Fibroblast of skin of abdomen (primary cell): ENCODE measurements at places on chromosomes 4 and X.

- DNase-seq, result no peak
These were observed 103.5 kb upstream of the SRD5A3 start for GRCh38 chr4:55242506-55242905.

DNA sequence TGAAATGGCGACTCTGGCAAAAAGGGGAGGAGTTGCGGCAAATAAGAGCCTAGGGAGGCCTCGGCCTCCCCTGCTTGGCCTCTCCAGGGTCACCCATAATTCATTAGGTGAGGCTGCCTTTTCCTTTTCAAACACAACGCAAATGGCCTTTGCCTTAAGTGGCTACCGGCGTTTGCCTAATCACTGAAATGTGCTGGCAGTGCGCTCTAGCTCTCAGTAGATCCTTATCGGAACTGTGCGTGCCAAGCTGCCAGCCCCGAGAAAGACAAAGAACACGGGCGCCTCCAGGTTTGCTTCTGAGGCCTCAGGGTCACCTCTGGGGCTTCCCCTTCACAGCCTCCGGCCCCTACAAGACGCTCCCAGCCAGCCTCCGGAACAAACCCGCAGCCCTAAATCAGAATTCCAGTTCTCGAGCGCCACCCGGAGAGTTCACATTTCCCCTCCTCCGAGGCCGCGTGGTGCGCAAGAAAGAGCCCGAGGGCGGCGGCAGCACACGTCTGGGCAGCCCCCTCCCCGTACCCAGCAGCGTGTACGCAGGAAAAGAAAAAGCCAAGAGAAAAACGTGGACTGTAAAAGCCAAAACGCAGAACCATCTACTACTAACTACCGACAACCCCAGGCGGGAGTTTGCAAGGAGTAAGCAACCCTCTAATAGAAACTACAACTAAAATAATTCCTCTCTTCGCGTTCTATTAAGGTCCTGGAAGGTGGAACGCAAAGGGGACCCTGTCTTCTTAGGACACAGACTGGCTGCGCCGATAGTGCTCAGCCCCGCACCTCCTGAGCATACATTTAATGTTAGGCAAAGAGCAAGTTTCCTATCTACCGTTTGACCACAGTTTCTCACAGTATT is 76.5 kb upstream of the BCOR start:
- peak; percentile 26 for DNase-seq

DNA sequence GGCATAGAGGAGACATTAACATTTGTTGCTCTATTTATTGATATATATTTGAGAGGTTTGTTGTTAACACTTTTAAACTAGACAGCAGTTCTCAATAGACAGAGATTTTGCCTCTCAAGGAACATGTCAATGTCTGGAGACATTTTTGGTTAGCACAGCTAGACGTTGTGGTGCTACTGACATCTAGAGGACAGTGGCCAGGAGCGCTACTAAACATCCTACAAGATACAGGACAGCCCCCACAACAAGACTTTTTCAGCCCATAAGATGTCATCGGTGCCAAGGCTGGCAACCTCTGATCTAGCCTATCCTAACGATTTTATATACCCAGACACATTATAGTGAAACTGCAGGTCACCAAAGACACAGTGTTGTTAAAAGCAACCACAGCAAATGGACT is 18.4 kb upstream of the CTSO start:
- DNase-seq, result peak; percentile 36

- no peak for DNase-seq
These were observed 250.6 kb downstream of the SNCA start for GRCh38 chr4:89586318-89586717.

DNA sequence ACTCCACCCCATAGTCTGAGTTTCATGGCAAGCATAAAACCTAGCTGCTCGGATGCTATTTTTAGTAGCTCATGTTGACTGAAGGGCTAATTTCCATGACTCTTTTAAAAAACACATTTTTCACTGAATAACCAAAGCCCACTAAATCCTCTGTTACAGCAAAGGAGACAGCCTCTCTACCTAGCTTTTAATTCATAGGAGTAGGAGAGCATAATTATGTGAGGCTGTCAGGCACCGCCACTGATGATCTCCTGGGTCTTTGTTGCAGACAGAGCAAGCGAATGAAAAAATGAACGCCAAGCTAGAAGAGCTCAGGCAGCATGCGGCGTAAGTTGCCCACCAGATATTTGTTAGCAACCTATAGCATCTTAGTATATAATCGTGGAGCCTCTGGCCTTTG is 53.5 kb downstream of the KIF4A start:
- no peak for DNase-seq

GRCh38 chr4:2322227-2322626 is 60.3 kb upstream of the MXD4 start:
- DNase-seq, result no peak

GRCh38 chr4:2786794-2787229 is 6.1 kb upstream of the SH3BP2 start:
- DNase-seq, result no peak

- peak; percentile 78 for DNase-seq
These were observed 51.3 kb downstream of the ATP11C start for GRCh38 chrX:139881572-139881971.

DNA sequence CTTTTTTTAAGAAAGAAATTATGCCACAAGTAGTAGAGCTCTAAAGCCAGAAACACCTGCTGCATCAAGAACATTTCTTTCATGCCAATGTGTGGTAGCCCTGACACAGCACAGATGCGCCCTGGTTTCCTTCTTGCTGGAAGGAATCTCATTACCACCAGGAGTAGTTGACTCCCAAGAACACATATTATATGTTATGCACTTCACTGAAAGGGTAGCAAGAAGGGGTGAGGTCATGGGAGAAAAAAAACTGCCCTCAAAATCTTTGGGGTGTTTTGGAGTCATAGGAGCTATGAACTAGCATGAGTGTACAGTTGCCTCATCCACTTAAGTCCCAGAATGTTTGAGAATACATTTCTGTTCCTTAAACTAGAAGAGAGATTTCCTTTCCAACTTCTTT is 185.8 kb upstream of the C1QTNF7 start:
- DNase-seq, result no peak

- peak; percentile 88 for DNase-seq
These were observed 159.1 kb upstream of the KIT start for GRCh38 chr4:54498661-54499111.

DNA sequence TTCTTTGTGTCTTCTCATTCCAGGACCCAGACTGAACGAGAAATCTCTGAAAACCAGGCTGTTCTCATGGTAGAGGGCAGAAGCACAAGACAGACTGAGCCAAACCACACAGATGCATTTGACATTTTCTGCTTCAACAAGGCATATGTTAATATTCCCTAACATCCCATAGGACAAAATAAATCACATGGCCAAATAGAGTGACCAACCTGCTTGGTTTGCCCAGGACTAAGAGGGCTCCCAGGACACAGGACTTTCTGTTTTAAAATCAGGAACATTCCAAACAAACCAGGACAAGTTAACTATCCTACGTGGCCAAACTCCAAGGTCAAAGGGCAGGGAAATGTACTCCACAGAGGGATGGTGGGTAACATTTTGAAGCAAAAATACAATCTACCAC is 11.7 kb downstream of the CTPS2 start:
- no peak for DNase-seq

DNA sequence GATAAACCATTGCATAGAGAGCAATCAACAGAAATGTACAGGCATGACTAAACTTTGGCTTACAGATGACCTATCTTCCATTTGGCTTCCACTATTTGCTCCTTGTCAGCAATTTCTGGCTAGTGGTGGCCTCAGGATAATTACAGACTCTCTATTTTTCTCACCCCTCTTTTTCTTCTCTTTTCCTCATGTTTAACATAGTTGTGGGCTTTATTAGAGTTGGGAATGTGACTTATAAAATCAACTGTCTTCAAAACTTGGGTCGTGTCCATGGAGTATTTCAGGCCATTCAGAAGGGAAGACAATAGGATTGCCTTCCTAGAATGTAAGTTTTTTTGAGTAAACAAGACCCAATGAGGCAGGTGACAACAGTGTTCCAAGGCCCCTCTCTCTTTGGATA is 236.2 kb downstream of the FRAS1 start:
- peak; percentile 89 for DNase-seq

GRCh38 chr4:13778367-13778766 is 150.8 kb upstream of the BOD1L1 start:
- DNase-seq, result no peak

GRCh38 chrX:29231800-29232199 is 644.6 kb downstream of the IL1RAPL1 start:
- DNase-seq, result no peak

GRCh38 chr4:7779432-7779768 is 160.3 kb downstream of the AFAP1 start:
- peak; percentile 45 for DNase-seq

DNA sequence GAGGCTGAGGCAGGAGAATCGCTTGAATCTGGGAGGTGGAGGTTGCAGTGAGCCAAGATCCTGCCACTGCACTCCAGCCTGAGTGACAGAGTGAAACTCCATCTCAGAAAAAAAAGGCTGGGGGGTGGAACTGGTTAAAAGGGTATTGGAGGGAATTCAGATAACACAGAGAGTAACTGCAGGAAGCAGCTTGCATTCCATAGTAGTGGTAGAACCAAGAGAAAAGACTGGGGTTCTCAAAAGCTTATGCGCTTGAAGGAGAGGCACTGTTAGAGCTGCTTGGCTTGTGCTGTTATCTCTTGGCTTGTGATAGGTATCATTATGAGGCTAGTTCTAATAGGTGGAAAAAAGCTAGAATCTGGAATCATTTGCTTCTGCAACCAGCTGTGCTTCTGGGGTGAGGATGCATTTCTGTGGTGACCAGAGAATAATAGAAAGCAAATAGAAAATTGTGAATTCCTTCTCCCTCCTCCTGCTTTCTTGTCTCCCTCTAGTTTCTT is 91.2 kb upstream of the ELOVL6 start:
- no peak for DNase-seq

DNA sequence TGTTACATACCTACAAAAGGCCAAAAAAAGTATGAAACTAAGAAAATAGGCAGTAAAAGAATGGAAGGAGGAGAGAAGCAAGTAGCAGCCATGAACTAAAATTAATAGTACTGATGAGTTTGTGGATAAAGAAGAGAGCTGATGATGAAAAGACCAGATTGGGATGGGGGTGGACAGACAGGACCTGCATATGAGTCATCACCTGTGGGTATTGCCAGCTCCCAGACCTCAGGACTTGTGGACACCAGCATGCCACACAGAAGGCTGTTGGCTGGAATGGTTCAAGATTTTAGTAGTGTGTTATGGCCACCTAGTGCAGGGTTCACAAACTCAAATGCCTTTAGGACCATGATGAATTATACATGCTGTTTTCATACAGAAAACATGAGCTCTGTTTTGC is 58.9 kb downstream of the ARX start:
- peak; percentile 3 for DNase-seq

DNA sequence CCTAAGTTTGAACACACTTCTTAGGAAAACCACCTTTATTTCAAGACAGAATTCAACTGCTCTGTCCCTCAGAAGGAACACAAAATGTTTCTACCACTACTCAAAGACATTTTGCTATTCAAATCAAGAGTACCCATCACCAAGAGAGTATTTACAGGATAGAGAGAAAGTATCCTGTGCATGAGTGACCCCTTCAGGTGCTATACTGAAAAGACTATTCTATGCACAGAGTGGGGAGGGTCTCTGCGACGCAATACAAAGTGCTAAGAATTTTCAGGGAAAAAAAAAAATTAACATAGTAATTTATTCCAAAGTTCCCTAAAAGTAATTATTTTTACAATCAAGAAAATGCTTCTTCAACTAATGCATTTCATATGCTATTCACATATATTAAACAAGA is 346.4 kb upstream of the FAM241A start:
- DNase-seq, result no peak

DNA sequence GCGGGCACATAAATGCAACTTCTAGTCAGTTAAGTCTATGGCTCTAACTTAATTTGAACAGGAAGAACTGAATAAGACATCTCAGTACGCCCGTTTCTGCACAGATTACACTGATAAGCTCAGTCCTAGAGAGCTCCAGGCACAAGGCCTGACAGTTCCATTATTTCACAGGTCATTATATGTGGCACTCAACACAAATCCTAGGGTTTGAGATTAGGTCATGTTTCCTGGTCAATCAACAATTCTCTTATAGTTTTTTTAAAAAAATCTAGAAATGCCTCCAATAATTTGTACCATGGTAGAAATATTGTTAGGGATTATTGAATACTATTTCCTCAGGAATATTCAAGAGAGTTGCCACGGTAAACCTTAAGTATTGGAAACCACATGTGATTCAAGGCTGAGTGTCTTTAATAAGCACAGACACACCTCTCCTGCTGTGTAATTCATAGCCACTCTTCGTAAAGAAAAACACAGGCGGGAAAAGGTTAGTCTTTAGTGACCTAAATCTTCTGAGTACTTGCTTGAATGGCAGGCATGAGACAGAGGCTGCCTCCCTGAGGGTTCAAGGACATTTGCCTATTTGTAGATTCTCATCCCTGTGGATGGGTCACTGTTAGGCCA is 342.9 kb upstream of the ADGRL3 start:
- DNase-seq, result no peak

GRCh38 chrX:2614911-2615310 is 76.2 kb upstream of the CD99 start:
- peak; percentile 83 for DNase-seq

GRCh38 chr4:112655270-112655669 is 18.3 kb downstream of the LARP7 start:
- DNase-seq, result no peak

DNA sequence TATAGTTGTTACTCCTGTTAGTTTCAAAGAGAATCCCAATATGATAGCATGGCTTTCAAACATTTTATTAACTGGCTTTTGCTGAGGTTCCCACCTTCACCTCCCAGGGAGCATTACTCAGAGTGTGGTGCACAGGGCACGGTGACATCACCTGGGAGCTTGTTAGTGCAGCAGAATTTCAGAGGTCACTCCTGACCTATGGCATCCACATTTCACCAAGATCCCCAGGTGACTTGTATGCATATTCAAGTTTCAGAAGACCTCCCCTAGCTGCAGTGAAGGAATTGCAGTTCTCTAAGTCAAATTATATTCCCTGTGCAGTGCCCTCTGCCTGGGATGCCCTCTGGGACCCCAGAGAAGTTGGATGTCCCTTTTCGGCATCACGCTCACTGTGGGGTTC is 29.7 kb upstream of the LNX1 start:
- no peak for DNase-seq

DNA sequence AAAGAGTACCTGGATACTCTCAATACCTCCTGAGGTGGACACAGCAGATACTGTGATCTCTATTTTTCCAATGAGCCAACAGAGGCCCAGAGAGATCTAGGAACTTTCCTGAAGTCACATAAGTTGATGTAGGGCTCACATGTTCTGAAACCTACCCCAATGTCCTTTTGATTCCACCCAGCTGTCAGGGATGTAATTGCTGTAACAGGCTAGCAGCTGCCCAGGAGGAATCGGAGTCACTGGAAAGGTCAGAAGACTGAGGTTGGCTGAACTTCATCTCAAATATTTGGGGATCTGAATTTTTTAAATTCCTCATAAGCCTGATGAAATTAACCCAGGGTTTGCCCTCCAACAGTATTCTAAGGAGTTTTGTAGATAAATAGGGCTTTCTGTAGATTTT is 52.5 kb upstream of the PROM1 start:
- no peak for DNase-seq

DNA sequence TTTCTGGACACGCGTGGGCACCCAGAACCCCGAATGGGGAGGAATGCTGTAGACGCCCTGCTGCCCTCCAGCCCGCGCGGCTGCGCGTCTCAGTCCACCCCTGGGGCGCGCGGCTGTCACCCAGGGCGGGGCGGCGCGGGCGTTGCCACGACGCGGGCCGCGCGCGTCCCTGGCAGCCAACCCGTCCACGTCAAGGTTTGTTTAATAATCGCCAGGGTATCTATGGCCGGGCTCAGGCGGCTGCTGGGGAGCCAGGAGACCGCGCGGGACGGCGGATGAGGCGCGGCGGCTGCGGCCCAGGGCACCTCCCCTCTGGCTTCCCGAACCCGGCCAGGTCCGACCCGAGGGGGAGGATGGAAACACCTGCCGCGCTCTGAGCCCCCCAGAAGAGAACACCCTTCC is at the start of gene SPATA18:
Gene SPATA18, plus strand, starts transcription at position 92 of the 402 bp plus-strand sequence. CDS start 401 bp downstream, outside the sequence.
- DNase-seq, result peak; percentile 18
